ENCODE measurements at places on chromosomes 3 and 15. TPM values are rescaled to one million over a fixed set of nuclear protein-coding genes. Genes with fewer than 3 reads are reported as not detected.

Gene IDH3A
- total RNA-seq, result 71.6 TPM

GRCh38 chr3:32383136-32383711 lies 8.4 kb upstream of the CMTM7 start:
- no peak overlapping the region for H3K4me3 ChIP-seq
- DNase-seq, result no peak
- H3K27me3 ChIP-seq, result no peaks in the 10 kb centered on the region
- no peaks in the 10 kb centered on the region for H3K36me3 ChIP-seq

GRCh38 chr3:72384602-72385001 lies 463.6 kb downstream of the SHQ1 start:
- H3K27ac ChIP-seq, result no peak overlapping the region
- H3K4me1 ChIP-seq, result no peaks in the 10 kb centered on the region
- H3K27me3 ChIP-seq, result no peaks in the 10 kb centered on the region
- no peak overlapping the region for H3K4me3 ChIP-seq

GRCh38 chr15:75916978-75917377 lies 13.3 kb downstream of the FBXO22 start:
- no peak overlapping the region for H3K27ac ChIP-seq
- H3K27me3 ChIP-seq, result no peaks in the 10 kb centered on the region
- no peaks in the 10 kb centered on the region for H3K4me1 ChIP-seq
- H3K4me3 ChIP-seq, result no peak overlapping the region
- H3K36me3 ChIP-seq, result peaks cover 53% of the 10 kb centered on the region

GRCh38 chr3:13801361-13802204 lies 78.3 kb downstream of the WNT7A start:
- DNase-seq, result peak; percentile 31
- no peaks in the 10 kb centered on the region for H3K27me3 ChIP-seq
- no peak overlapping the region for H3K27ac ChIP-seq
- no peaks in the 10 kb centered on the region for H3K4me1 ChIP-seq
- no peak overlapping the region for H3K4me3 ChIP-seq
- no peaks in the 10 kb centered on the region for H3K36me3 ChIP-seq

DNA sequence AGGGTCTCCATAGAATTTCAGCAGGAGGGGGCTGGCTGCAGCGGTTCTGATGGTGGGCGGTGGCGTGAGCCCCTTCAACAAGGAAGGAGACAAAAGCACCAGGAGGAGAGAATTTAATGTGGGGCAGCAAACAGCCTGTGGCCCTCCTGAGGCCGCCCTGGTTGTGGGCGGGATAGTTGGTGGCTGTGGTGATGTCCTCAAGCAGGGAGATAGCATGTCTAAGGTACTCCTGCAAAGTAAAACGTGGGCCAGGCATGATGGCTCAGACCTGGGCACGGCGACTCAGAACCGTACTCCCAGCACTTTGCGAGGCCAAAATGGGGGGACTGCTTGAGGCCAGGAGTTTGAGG lies 94.0 kb downstream of the LRRK1 start:
- peaks cover 11% of the 10 kb centered on the region for H3K4me1 ChIP-seq
- peaks cover 14% of the 10 kb centered on the region for H3K36me3 ChIP-seq
- no peak overlapping the region for H3K4me3 ChIP-seq
- no peak overlapping the region for H3K27ac ChIP-seq
- no peaks in the 10 kb centered on the region for H3K27me3 ChIP-seq

DNA sequence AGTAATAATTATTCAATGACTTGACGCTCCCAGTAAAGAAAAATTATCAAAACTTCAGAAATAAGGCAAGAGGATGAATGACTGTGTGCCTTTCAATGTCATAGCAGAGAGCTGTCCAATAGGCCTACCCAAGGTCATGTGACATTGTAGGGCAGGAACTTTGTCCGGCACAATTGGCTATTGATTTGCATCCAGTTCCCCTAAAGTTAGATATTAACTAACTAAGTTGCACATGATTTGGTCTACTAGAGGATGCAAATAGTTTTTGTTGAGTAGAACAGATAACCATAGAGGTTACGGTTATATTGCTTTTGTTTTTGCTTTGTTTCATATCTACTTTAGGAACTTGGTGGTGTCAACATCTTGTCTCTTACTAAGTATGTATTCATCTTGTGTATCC lies 127.9 kb upstream of the PFN2 start:
- H3K4me1 ChIP-seq, result no peaks in the 10 kb centered on the region
- H3K36me3 ChIP-seq, result no peaks in the 10 kb centered on the region

DNA sequence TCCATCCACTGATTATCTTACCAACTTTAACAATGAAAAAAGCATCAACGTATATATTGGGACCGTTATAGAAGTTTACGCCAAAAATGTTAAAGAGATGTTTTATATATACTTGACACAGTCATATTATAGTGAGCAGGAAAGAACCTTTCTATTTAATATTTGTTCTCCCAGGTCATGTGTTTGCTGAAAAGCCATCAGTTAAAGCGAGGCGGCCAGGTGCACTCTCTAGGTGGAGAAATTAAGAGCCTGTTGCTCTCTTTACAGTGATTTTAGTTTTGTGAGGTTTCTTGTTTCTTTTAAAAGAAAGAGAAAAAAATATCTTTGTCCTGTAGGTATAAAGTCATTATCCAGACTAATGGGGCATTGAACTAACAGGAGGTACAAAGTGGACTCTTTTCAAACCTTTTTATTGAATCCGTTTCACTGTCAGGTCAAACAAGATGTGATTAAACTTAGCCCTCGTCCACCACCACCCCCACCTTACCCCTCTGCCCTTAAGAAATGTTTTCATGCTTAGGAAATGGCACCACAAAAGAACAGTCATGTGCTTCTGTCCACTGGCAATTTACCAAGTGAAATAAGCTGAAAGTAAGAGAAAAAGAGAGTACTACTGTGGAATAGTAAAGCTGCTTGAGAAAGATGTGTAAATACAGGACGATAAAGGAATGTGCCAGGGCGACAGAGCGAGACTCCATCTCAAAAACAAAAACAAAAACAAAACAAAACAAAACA lies 279.9 kb downstream of the PTPRG start:
- no peaks in the 10 kb centered on the region for H3K36me3 ChIP-seq
- peaks cover 17% of the 10 kb centered on the region for H3K4me1 ChIP-seq
- no peak overlapping the region for H3K27ac ChIP-seq

GRCh38 chr3:117630469-117630868 lies 920.9 kb downstream of the TUSC7 start:
- no peaks in the 10 kb centered on the region for H3K36me3 ChIP-seq
- DNase-seq, result no peak
- no peak overlapping the region for H3K27ac ChIP-seq
- H3K4me3 ChIP-seq, result no peak overlapping the region

GRCh38 chr15:59131456-59131855 lies 26.5 kb downstream of the CCNB2 start:
- no peaks in the 10 kb centered on the region for H3K27me3 ChIP-seq
- H3K36me3 ChIP-seq, result peaks cover 23% of the 10 kb centered on the region
- no peak for DNase-seq

Gene HGD
- total RNA-seq, result 3.2 TPM

- no peaks in the 10 kb centered on the region for H3K4me1 ChIP-seq
- no peaks in the 10 kb centered on the region for H3K27me3 ChIP-seq
- DNase-seq, result no peak
- H3K27ac ChIP-seq, result no peak overlapping the region
- no peaks in the 10 kb centered on the region for H3K36me3 ChIP-seq
Observed at GRCh38 chr3:189827108-189827507, 195.9 kb downstream of the TP63 start.

DNA sequence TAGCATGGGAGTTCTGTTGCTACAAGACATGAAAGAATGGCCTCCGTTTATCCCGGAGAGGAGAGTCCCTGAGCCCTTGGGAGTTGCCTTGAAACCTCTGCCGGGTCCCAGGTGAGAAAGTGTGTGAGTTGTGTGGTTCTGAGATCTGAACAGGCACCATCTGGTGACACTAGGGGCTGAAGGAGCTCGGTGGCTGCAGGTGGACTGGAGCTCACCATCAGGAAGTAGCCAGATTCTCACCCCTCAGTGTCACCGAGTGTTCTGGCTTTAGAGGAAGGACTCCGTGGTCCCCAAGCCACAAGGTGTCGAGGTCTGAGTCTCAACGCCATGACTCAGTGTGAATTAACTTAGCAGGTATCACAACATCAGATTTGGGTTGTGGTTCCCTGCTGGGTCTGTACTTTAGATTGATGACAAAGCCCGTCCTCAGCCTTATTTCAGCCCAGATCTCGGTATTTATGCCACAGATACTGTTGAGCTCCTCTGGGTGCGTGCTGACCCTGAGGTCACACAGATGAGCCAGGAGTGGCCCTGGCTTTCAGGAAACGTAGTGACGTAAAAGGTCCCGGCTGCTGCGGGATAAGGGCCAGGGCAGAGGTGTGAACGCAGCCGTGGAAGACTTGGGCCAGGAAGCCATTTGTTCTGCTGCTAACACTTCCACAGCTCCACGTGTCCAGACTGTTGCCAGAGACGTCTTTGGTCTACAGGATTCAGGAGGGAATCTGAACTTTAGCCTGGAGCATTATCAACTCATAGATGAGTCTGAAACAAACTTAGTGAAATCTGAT lies 54.4 kb downstream of the PGPEP1L start:
- DNase-seq, result no peak
- peak overlapping the region; percentile 82 for H3K27ac ChIP-seq
- peaks cover 27% of the 10 kb centered on the region for H3K4me1 ChIP-seq
- H3K4me3 ChIP-seq, result no peak overlapping the region
- H3K36me3 ChIP-seq, result peaks cover 40% of the 10 kb centered on the region

- no peak overlapping the region for H3K4me3 ChIP-seq
- no peak for DNase-seq
- peaks cover 15% of the 10 kb centered on the region for H3K36me3 ChIP-seq
- no peak overlapping the region for H3K27ac ChIP-seq
- H3K4me1 ChIP-seq, result peaks cover 22% of the 10 kb centered on the region
Observed at GRCh38 chr3:197709135-197709534, 27.6 kb downstream of the RUBCN start.

- H3K4me1 ChIP-seq, result peaks cover 54% of the 10 kb centered on the region
- no peaks in the 10 kb centered on the region for H3K27me3 ChIP-seq
- H3K36me3 ChIP-seq, result no peaks in the 10 kb centered on the region
- no peak for DNase-seq
- H3K27ac ChIP-seq, result no peak overlapping the region
Observed at GRCh38 chr15:63231706-63232105, 42.3 kb downstream of the RAB8B start.

GRCh38 chr3:62242831-62243509 lies 130.4 kb downstream of the FEZF2 start:
- H3K4me1 ChIP-seq, result no peaks in the 10 kb centered on the region
- no peaks in the 10 kb centered on the region for H3K36me3 ChIP-seq
- DNase-seq, result no peak
- no peaks in the 10 kb centered on the region for H3K27me3 ChIP-seq
- no peak overlapping the region for H3K27ac ChIP-seq
- no peak overlapping the region for H3K4me3 ChIP-seq

GRCh38 chr3:28598165-28598564 lies 249.5 kb upstream of the AZI2 start:
- no peak overlapping the region for H3K27ac ChIP-seq
- H3K4me3 ChIP-seq, result no peak overlapping the region
- H3K4me1 ChIP-seq, result no peaks in the 10 kb centered on the region
- H3K36me3 ChIP-seq, result no peaks in the 10 kb centered on the region
- DNase-seq, result no peak

Gene TGM4
- not detected for total RNA-seq

Gene COL6A5
- total RNA-seq, result 6.3 TPM

GRCh38 chr15:68666120-68666811 lies 87.5 kb downstream of the CORO2B start:
- no peaks in the 10 kb centered on the region for H3K4me1 ChIP-seq
- DNase-seq, result no peak
- H3K27me3 ChIP-seq, result no peaks in the 10 kb centered on the region
- no peak overlapping the region for H3K27ac ChIP-seq
- H3K4me3 ChIP-seq, result no peak overlapping the region

GRCh38 chr3:97939401-97939800 lies 32.8 kb downstream of the RIOX2 start:
- H3K27ac ChIP-seq, result no peak overlapping the region
- no peaks in the 10 kb centered on the region for H3K4me1 ChIP-seq
- no peak for DNase-seq

Gene MYRIP
- total RNA-seq, result 5.9 TPM

DNA sequence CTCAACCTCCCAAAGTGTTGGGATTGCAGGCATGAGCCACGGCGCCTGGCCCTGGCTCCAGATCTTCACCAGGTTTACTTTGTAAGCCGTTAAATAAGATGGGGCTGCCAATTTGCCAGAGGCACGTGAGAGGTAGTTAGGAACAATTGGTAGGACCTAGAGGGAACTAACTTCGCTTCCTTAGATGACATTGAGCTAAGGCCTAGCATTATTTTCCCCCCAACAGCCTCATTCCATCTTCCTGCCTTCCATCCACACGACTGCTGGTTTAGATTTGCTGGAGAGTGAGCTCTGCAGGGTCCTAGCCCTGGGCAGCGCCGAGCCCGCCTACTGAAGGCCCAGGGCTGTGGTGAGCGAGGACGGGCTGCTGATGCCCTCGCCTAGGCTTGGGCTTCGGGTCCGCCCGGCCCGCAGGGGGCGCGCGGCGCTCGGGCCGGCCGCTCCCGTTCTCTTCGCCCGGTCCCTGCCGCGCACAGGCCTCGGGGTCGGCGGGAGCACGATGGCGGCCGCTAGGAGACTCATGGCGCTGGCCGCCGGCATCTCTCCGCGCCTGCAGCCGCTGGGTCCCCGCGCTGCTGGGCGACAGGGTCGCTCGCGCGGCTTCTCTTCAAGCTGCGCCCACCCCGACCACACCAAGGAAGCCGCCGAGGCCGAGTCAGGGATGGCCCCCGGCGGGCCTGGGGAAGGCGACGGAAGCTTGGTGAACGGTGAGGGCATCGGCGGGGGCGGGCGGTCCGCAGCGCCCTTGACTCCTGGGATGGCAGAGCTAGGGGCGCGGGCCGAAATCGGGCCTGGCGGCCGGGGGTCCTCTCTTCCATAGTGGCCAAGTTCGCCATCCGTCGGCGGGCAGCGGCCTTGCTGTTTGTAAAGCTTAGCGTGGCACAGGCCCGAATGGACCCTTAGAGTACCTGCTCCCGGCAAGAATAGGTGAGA lies 21.9 kb downstream of the DHX30 start:
- H3K4me3 ChIP-seq, result peak overlapping the region; percentile 99
- H3K27me3 ChIP-seq, result no peaks in the 10 kb centered on the region
- DNase-seq, result peak; percentile 90
- peak overlapping the region; percentile 89 for H3K27ac ChIP-seq
- peaks cover 46% of the 10 kb centered on the region for H3K36me3 ChIP-seq

- no peaks in the 10 kb centered on the region for H3K36me3 ChIP-seq
- peaks cover 45% of the 10 kb centered on the region for H3K4me1 ChIP-seq
- no peaks in the 10 kb centered on the region for H3K27me3 ChIP-seq
- no peak overlapping the region for H3K4me3 ChIP-seq
- DNase-seq, result peak; percentile 83
Observed at GRCh38 chr15:80709542-80709941, 14.4 kb downstream of the ABHD17C start.

DNA sequence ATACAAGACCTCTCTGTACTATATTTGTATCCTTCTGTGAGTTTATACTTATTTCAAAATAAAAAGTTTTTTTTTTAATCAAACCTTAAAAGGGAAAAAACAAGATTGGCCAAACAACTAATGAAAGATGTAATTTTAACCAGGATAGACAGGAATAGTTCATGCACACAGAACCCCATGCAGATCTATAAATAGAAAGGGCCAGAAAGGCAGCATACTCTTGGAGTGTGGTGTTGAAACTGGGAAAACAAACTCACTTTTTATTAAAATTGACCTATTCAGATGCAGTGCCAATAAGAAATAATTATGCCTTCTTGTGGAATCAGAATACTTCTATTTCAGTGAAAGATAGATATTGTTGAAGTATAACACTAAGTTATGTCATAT lies 204.6 kb downstream of the PLCL2 start:
- no peak overlapping the region for H3K27ac ChIP-seq
- no peak for DNase-seq
- H3K4me1 ChIP-seq, result no peaks in the 10 kb centered on the region
- no peaks in the 10 kb centered on the region for H3K27me3 ChIP-seq
- no peaks in the 10 kb centered on the region for H3K36me3 ChIP-seq
- H3K4me3 ChIP-seq, result no peak overlapping the region

All from upper lobe of right lung (tissue), 1 donor.